ENCODE measurements at places on chromosomes 2 and 18. TPM values are rescaled to one million over a fixed set of nuclear protein-coding genes. Genes with fewer than 3 reads are reported as not detected.
A peak's percentile ranks its signal among the peaks of the same experiment; 100 is the strongest.

DNA sequence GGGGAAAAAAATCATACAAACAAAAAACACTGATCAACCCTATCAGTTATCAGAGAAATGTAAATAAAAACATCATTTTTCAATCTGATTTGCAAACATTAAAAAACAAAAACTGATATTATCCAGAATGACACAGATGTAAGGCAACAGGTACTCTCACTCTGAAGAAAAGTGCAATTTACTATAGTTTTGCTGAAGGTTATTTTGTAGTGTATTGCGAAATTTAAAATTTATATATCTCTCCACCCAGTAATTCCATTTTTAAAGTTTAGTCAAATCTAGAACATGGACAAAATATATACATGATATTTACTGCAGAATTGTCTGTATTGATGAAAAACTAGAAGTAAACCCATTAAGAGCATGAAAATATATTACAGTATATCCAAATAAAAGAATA is 79.8 kb downstream of the TRAPPC8 start:
- no peaks in the 10 kb centered on the region for H3K27me3 ChIP-seq
- H3K4me3 ChIP-seq: no peak overlapping the region
- no peak overlapping the region for H3K27ac ChIP-seq
- peaks cover 30% of the 10 kb centered on the region for H3K36me3 ChIP-seq

GRCh38 chr2:218658671-218659257 is 659 bp downstream of the ZNF142 start:
- peaks cover 11% of the 10 kb centered on the region for H3K4me1 ChIP-seq
- H3K36me3 ChIP-seq: peaks cover 37% of the 10 kb centered on the region
- peak overlapping the region; percentile 19 for H3K27ac ChIP-seq

- no peaks in the 10 kb centered on the region for H3K27me3 ChIP-seq
- peaks cover 57% of the 10 kb centered on the region for H3K36me3 ChIP-seq
- H3K4me1 ChIP-seq: no peaks in the 10 kb centered on the region
These were observed 55.9 kb downstream of the TTC21B start for GRCh38 chr2:165897726-165898125.

DNA sequence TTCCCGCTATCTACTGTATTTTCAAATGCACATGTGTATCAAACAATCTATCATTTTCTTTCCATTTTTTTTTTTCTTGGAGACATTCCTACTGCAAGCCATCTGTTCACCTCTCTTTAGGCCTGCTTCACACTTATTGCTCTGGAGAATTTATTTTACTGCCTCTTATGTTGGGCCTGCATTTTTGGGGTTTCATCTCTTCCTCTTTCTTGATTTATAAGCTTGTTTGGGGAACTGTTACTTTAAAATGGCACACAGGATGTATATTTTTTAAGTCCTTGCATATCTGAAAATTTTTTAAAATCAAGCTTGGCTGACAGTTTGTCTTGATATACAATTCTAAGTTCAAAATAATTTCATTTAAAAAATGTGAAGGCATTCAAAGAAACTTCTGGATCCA is 3.5 kb upstream of the RAB27B start:
- no peak overlapping the region for H3K4me3 ChIP-seq
- H3K27me3 ChIP-seq: no peaks in the 10 kb centered on the region
- H3K4me1 ChIP-seq: peaks cover 13% of the 10 kb centered on the region
- no peaks in the 10 kb centered on the region for H3K36me3 ChIP-seq
- no peak overlapping the region for H3K27ac ChIP-seq
- DNase-seq: no peak

PDE1A gene
- 7.7 TPM for total RNA-seq

SP100 gene
- 69.2 TPM for total RNA-seq

Data from thymus (tissue), 14 donors.